Hippocampal formation (tissue), 2 donors: ENCODE measurements at places on chromosomes 12 and 14.

GRCh38 chr12:54390668-54391551 lies 6.4 kb upstream of the ZNF385A start:
- no peak for DNase-seq

- no peak for DNase-seq
Observed at GRCh38 chr12:85325442-85325841, 45.4 kb downstream of the ALX1 start.

- DNase-seq, result no peak
Observed at GRCh38 chr12:44603701-44604100, 272.4 kb downstream of the NELL2 start.

GRCh38 chr14:52351233-52352060 lies 37.3 kb downstream of the PTGER2 start:
- DNase-seq, result no peak

GRCh38 chr12:50550530-50551223 lies 45.9 kb downstream of the DIP2B start:
- no peak for DNase-seq

DNA sequence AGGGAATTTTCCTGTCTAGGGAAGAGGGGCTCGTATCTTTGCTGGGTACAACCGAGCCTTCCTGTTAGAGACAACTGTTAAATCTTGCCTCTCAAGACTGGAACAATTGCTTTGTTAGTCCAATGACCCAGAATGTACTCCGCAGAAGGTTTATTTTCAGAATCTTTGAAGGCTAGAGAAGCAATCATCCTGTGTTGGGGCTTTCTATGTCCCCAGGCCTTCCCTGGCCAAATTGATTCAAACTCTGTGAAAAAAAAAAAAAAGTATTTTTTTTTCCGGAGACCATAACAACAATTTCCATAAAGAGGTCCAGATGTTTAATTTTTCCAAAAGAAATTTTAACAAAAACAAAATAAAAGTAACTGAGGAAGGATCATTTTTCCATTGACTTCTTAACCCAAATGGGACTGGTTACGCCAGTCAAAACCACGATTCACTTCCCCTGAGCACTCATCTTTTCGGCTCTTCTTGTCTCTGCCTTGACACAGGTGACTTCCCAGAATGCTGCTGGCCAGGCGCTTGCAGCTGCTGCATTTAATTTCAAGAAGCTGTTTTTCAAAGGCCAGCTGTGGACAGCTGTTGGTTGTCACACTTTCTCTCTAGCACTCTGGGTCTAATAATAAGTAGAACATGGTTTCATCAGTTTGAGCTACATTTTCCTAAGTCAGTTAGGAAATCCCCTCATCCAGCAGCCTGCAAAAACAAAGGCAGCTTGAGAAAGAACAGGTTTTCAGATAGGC lies 81.6 kb upstream of the MANSC4 start:
- no peak for DNase-seq

GRCh38 chr12:1984759-1985158 lies 19.5 kb downstream of the DCP1B start:
- DNase-seq, result no peak

- no peak for DNase-seq
Observed at GRCh38 chr14:20195911-20196310, 5.2 kb downstream of the OR11G2 start.

DNA sequence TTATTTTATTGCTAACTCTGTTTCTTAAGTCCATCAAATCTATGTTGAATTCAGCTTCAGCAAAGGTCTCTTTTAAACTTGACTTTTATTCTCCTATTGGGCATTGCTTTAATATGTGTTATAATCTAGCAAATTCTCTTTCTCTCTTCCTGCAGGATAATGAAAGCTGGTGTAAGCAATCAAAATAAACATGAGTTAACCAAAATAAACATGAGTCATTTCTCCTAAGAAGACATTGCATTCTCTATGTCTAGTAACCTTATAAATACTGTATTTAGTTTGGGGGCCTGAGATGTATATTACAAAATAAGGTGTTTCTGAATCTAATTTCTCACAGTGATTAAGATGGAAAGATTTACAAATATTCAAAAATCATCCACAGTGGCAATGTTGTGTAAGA lies 739.1 kb upstream of the ATXN7L3B start:
- DNase-seq, result no peak

DNA sequence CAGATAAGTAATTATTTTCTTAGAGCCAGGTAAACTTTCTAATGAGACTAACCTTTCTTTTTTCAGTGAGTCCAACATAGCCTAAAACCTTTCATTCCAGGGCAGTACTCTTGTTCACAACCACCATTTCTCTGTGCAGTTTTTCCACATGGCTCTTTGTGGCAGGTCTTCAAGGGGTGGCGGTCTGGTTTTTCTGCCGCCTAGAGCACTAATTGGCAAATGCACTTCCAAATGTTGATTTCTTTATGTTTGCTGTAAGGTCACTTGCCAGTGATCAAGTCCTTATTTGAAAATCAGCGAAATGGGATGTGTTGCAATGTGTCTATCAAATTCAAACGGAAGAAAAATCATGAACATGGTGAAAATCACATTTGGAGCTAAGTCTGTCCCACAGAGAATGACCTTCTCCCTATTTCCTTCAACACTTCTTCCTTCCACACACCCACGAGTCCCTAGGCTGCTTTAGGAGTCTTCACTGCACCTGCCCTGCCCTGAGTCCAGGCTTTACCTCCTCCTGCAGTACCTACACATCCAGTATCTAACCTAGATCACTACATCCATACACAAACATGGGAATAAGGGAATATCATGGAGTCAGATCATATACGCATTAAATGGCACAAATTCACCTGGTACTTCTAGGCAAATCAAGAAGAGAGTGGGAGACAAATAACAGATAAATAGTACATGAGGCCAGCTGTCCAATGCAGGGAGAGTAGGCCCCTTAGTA lies 1.9 kb downstream of the SRGAP1 start:
- DNase-seq, result no peak

GRCh38 chr12:117875744-117876435 lies 92.9 kb downstream of the KSR2 start:
- DNase-seq, result no peak

DNA sequence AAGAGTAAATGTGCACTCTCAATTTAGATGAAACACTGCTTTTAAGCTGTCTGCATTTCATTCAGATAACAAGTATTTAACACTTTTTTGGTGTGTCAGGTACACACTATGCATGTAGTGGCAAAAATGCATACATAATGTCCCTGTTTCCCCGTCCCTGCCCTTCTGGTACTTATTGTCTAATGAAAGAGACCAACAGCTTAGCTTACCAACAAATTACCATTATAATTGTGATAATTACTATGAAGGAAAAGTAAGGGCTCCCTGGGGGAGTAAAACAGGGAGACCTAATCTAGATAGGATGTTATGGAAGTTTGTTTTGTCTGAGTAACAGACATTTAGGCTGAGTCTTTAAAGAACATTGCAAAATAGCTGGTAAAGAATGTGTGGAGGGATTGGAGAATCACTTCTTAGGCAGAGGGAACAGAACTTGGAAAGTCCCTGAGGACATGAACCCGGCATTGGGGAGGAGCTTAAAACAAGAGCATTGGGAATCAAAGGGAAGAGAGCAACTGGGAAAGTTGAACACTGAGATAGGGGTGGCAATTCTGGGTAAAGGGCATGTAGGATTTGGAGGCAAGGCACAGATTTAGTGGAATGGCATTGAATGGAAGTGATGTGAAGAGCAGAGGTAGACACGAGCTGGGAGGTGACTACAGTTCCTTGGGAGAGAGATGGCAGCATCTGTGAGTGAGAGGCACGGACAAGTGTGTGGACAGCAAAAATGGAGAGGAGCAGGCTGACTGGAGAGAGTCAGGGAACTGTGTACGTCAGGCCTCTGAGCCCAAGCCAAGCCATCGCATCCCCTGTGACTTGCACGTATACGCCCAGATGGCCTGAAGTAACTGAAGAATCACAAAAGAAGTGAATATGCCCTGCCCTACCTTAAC lies 181.6 kb downstream of the GRIP1 start:
- DNase-seq, result no peak

DNA sequence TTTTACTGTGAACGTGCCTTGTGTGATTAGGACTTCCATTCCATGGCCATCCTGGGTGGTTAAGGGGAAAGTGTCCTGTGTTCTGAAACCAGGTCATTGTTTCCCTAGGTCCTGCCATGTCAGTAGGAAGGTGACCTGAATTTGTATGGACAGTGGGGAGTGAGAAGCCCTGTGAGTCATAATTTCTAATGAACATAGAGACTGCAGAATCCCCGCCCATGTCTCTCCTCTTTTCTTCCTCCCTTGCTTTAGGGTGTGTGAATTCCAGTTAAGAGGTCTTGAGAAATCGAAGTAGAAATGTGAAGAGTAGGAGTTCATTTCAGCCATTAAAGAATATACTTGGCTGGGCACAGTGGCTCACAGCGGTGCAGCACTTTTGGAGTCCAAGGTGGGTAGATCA lies 8.1 kb downstream of the TTC9 start:
- DNase-seq, result no peak

- no peak for DNase-seq
Observed at GRCh38 chr12:7293670-7294069, 10.2 kb upstream of the ACSM4 start.

- no peak for DNase-seq
Observed at GRCh38 chr14:94026889-94027469, 839 bp downstream of the OTUB2 start.

DNA sequence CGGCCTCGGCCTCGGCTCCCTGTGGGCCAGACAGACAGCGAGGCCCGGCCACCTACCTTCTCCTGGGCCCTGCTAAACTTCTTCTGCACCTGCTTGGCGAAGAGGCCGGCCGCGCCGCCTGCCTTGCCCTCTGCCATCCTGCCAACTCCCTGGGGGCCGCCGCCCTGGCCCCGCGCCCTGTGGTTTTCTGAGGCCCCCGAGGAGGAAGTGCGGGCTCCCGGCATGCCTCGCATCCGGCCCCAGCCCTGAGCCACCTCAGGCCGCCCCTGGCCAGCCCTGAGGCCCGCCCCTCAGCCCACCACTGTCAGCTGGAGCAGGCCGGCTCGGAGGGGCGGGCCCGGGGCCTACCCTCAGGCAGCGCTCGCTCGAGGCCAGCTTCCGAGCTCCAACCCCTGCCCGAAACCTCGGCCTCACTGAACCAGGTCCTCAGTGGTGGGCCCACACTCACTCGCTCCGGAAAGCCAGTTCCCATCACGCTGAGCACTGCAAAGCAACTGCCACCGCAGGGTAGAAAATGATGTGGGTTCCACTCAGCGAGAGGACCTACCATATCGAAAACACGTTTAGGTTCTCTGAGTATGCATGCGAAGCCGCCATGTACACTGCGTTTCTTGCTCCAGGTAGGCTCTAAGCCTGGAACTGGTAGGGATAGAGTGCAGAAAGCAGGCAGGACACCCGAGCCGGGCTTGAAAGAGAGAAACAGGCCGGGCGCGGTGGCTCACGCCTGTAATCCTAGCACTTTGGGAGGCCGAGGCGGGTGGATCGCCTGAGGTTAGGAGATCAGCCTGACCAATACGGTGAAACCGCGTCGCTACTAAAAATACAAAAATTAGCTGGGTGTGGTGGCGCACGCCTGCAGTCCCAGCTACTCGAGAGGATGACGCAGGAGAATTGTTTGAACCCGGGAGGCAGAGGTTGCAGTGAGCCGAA lies at the start of gene BIN2:
TSS of gene BIN2 (minus strand) at position 209 of the 930 bp plus-strand sequence. CDS start at position 137, 72 bp downstream.
- DNase-seq, result peak; percentile 16

DNA sequence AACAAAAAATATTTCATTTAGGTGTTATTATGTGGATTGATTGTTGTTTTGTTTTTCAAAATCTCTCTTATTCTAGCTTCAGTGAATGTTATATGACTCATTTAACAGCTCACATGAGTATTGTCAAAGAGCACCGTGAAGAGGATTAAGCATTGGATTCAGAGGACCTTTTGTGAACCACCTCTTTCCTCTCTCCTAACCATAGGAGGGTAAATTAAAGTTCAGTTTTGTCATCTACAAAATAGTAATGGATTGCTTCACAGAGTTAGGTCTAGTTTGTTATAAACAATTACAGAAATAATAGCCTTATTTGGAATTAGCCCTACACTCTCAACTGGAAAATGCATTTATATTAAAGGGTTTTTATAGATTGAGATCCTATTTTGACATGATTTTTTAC lies 962 bp upstream of the KERA start:
- DNase-seq, result no peak

GRCh38 chr12:30329281-30329680 lies 366.4 kb downstream of the IPO8 start:
- no peak for DNase-seq

GRCh38 chr14:70909733-70910614 lies 2.7 kb downstream of the PCNX1 start:
- no peak for DNase-seq

GRCh38 chr14:58969951-58970751 lies 218.3 kb upstream of the DAAM1 start:
- DNase-seq, result no peak

DNA sequence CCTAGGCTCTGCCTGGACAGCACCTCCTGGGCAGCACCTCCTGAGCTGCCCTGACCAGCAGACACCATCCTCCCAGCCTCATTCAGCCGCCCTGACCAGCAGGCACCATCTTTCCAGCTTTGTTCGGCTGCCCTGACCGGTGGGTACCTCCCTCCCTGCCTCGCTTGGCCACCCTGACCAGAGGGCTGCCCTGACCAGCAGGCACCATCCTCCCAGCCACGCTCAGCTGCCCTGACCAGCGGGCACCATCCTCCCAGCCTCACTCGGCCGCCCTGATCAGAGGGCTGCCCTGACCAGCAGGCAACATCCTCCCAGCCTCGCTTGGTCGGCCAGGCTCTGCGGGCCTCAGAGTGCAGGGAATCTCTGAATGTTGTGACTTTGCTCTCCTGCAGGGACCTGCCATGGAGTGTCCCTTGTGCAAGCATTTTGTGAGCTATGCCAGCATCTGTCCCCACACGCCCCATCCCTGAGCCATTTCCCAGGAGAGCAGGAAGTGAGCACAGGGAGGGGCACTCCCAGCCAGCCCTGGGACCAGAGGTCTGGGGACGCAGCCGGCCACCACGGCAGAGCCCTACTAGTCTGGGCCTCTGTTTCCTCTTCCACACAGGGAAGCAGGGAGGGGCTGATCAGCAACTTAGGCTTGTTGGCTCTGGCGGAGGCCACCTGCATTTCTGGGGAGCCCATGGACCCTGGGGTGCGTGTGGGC lies 265.5 kb downstream of the SEC23A start:
- DNase-seq, result no peak

DNA sequence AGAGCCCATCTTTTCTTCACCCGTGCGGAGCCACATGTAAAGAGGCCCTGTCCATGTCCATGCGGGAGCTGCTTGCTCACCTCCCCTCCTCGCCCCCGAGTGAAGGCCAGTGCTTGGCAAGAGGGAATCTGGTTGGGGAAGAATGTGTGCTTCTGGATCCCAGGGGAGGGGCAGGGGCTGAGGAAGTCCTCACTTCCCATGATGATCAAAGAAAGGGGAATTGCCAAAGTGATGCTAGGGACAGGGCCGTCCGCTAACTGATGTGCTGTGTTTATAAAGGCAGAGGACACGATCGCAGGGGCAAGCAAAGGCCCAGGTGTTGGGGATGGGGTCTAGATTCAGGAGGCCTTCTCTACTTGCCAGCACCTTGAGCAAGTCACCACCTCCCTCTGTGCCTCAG lies 137.4 kb upstream of the PRMT8 start:
- no peak for DNase-seq
